ENCODE measurements at places on chromosomes 11 and 22.

DNA sequence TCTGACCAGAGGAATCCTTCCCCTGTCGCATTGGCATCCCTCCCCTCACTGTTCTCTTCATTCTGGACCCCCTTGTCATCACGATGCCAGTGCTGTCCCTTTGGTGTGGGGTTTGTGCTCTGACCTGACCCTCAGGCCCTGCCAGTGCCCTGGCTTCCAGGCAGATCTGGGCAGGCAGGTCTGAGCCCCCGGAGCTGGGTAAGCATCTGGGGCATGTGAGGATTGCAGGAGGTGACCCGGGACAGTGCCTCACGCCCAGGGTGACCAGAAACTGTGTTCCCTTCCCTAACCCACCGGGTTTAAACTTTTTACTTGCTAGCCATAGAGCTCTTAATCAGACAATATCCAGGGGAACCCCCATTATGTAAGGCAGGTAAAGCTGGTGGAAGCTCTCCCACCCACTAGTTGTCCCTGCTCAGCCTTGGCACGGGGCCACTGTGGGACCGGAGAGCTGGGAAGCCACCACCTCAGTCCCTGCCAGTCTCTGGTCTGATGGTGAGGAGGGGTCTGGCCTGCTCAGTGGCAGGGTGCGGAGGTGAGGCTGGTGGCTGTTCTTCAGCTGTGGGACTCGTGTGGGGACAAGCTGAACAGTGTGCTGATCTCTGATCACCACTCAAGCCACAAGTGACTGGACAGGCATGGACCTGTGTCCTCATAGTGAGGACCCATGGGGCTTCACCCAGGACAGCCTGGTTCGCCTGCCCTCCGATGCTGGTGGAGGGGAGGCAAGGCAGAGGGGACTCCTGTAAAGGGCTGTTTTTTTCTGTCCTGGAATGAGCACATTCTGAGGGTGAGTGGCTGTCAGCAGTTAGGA is 38.0 kb downstream of the BCR start:
- no peak for DNase-seq

DNA sequence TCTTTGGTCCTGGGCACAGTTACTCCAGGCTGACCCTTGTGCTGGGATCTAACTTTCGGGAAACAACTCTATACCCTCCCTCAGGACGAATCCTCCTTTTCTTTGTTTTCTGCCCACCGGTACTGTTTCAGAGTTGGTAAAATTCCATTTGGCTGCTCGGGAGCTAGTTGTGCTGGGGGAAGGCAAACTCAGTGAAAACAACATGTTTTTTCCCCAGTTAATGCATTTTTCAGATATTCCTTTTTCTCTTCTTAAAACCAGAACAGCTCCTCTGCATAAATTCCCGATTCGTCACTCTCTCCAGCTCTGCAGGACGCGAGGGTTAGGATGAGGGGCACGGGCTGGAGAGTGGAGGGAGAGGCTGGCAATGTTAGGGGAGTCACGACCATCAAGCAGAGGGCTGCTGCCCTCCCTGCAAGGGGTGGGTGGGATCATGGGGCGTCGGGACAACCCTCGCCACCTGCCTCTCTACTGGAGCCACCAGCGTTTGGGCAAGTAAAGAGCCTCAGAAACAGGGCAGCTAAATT is 31.3 kb downstream of the LRRC10B start:
- no peak for DNase-seq

- no peak for DNase-seq
These were observed 103.5 kb downstream of the BCR start for GRCh38 chr22:23283591-23284503.

DNA sequence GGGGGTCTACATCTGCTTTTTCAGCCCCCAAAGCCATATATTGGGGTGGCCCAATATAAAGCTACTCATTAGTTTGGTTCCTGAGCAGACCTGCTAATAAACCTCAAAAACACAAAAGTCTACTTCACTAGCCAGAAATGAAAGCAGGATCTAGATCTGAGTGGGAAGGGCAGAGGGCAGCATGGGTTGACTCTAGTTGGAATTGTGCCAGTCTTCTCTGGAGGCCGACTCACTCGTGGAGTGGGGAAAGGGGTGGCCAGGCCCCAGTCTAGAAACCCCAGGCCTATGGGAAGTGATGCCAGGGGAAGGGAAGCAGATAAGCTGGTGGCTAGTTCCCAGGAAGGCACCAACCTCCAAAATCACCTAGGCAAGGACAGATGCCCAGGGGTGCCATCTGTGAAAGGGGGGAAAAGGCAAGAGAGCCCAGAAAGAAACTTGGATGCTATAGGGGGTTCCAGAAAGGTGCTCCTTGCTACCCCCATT is 5.3 kb downstream of the PATZ1 start:
- no peak for DNase-seq

- DNase-seq = no peak
These were observed 11.5 kb downstream of the TRIM22 start for GRCh38 chr11:5701055-5701577.

DNA sequence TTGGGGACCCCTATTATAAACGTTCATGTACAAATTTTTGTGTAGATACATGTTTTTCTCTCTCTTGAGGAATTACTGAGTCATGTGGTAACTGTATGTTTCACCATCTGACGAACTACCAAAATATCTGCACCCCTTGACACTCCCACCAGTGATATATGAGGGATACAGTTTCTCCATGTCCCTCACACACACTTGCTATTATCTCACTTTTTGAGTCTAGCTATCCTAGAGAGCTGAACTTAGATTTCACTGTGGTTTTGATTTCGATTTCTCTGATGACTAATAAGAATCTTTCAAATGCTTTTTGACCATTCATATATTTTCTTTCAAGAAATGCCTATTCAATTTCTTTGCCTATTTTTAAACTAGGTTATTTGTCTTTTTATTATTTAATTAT is 200.2 kb downstream of the PGR start:
- no peak for DNase-seq

DNA sequence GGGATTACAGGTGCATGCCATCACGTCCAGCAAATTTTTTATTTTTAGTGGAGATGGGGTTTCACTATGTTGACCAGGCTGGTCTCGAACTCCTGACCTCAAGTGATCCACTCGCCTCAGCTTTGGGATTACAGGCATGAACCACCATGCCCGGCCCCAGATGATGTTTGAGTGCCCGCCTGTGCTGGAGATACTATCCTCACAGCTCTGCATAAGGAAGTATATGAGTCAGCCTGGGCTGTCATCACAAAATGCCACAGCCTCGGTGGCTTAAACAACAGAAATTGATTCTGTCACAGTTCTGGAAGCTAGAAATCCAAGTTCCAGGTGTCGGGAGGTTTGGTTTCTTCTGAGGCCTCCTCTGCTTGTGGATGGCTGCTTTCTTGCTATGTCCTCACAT is 119.3 kb downstream of the OSBP2 start:
- DNase-seq = no peak

DNA sequence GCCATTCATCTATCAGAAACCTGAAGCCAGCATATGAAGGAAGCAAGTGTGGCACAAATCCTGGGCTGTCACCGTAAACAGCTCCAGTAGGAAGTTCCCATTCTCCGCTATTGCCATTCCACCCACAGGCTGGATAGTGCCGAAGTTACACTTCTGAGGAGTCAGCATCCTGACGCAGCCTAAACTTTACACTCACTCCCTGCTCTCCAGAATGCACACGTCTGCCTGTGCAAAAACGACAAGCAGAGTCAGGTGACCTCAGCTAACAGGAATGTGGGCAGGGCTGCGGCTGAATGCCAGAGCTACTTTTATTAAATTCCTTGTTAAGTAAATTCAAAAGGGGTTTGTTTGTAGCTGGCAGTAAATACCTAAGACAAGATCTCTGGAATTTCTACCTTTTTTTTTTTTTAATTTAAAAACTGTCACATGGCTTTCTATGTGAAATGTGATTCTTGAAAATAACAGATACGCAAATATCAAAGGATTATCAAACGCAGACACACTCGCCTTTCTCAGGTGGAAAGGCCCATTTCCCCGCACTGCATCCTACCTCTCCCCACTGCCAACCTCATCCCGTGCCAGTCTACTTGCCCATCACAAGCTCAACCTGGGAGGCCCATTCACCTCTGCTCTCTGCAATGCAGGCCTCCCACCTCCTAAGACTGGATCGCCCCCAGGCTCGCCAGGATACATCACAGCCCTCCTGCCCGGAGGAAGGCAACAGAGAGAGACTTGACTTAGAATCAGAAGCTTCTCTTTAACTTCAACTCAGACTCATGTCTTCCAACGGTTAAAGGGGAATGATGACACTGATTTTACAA is 33.5 kb downstream of the NFRKB start:
- DNase-seq = peak; percentile 44

DNA sequence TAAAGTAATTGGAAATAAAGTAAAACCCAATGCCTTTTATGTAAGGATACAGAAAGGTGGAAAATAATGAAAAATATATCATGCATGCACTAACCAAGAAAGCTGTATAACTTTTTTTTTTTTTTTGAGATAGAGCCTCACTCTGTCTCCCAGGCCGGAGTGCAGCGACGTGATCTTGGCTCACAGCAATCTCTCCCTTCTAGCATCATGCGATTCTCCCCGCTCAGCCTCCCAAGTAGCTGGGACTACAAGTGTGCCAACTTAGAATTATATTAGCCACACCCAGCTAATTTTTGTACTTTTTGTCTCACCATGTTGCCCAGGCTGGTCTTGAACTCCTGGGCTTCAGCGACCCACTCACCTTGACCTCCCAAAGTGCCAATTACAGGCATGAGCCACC is 4.5 kb downstream of the GGT5 start:
- DNase-seq = no peak

DNA sequence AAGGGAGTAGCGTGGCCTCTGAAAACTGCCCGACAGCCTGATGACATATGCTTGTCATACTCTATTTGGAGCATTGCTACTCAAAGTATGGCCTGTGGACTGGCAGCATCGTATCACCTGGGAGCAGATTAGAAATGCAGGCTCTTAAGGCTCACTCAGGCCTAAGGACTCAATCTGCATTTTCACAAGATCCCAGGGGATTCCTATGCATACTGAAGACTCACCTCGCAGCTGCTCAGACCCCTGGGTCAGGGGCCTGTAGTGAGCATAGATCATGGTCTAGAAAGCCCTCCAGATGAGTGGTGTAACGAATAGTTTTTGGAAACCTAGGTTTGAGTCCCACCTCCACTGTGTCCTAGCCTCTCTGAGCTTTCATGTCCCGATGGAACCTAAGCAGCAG is 126.3 kb downstream of the FEZ1 start:
- DNase-seq = no peak

DNA sequence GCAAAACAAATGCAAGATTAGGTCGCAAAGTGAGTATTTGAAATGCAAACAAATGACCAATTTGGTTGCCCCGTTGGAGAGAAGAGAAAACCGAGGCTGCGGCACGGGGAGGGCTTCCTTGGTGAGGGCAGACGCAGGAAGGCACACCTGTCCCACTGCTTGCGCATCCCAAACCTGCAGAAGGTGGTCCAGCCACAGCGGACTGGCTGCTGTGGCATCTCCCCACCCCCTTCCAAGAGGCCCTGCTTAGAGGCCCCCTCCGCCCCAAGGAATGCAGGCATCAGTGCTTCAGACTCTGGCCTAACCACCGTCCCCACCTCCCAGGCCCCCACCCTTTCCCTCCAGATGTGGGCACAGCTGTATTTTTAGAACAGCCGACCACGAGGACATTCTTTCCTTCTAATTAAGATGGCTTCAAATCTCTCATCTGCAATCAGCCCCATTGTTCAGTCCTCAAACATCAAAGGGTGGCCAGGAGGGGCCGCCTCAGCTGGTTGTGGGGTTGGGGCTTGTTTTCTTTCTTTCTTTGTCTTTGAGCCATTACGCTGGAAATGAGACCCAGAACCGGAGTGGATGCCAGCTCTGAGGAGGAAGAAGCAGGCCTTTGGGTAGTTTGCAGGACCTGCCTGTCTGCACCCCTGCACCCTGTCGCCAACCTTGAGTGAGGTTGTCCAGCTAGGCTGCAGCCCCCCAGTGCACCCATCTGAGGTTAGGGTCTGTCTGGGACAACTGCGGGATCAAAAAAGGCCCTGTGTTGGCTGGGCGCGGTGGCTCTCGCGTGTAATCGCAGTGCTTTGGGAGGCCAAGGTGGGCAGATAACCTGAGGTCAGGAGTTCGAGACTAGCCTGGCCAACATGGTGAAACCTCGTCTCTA is 9.4 kb upstream of the DERL3 start:
- no peak for DNase-seq

DNA sequence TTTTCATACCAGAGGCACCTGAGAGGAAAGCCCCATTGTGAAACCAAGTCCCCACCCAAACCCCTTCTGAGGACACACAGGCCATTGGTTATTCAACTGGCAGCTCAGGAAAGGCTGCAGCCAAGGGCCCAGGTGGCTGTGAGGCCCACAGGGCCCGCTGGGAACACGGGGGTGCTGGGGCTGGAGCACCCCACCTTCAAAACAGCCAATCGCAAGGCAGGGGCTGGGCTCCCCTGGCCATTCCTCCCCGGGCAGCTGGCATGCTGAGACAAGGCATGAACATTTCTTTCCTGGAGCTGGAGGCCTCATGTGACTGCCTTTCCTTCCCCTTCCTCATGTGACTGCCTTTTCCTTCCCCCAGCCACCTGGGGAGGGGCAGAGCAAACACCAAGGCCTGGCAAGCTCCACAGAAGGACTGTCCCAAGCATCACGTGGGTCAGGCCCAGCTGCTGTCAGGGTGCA is 76.9 kb downstream of the PIWIL3 start:
- DNase-seq = peak; percentile 63

DNA sequence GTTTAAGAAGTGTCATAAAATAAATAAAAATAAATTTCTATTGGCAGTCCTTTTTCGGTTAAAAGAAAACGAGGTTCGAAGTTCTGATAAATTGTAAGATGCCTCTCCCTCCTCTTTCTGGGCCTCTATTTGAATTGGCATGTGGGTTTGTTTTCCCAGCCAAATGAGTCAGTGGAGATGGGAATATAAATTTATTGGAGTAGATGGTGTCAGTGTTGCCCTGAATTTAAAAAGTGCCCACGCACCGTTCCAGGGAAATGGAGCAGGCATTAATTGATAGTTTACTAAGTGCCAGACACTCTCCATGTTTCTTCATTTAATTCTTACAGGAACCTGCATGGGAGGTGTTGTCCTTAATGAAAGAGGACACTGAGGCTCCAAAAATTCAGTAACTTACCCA is 119.2 kb downstream of the FEZ1 start:
- DNase-seq = no peak

- DNase-seq = no peak
These were observed 7.1 kb downstream of the RRP8 start for GRCh38 chr11:6596239-6596877.

- no peak for DNase-seq
These were observed 158.8 kb upstream of the PGR start for GRCh38 chr11:101288392-101288791.

- DNase-seq = peak; percentile 88
These were observed at the start of gene ZBTB16 for GRCh38 chr11:114059278-114059983. Gene ZBTB16, plus strand, starts transcription at chr11:114059711. Its CDS starts 3,590 bp downstream, at chr11:114063301.

GRCh38 chr22:35645646-35646045 is 2.6 kb upstream of the APOL6 start:
- no peak for DNase-seq

DNA sequence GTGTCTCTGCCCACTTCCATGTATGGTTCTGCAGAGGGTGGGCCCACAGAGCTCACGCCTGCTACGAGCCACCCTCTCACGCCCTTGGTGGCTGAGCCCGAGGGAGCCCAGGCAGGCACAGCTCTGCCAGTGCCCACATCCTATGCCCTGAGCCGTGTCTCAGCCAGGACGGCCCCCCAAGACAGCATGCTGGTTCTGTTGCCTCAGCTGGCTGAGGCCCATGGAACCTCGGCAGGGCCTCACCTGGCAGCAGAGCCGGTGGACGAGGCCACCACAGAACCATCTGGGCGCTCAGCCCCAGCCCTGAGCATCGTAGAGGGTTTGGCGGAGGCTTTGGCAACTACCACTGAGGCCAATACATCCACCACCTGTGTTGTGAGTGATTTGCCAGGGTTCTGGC is 64.0 kb downstream of the OTOG start:
- DNase-seq = no peak

Measured in DMS53 (cell line).